ENCODE measurements at places on chromosomes 7 and 10.

GRCh38 chr7:51024867-51025266, 242.2 kb upstream of the GRB10 start:
- DNase-seq, result no peak

DNA sequence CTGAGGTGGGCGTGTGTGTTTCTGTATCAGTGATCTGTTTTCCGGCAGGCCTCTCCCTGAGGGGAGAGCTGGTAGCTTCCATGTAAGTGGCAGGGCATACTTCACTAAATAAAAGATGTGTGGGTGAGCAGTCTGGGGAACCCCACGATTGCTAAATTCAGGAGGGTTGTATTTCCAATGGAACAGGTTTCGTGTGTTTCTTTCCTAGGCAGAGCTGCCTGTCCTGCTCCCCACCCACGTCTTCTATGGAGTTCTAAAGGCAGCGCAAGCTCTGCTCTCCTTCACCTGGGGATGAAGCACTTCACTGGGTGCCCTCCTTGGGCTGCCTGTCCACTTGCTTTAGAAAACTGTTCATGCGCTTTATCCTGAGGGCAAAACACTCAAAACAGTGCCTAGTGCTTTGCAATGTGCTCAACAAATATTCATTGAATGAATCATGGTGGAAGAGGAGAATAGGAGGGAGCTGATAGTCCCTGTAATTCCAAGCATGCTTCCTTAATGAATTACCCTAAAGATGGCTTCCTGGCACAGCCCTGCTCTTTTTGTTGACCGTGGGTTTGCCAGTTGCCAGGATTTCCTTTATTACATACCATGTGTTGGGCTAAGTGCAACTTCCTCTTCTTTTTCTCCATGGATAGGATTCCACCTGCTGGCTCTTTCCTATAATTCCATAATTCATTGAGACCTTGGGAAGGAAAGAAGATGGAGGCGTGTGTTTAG, 50.6 kb upstream of the SRPK2 start:
- DNase-seq, result peak; percentile 35

GRCh38 chr10:121183707-121184106, 332.5 kb downstream of the WDR11 start:
- DNase-seq, result no peak

- DNase-seq, result no peak
Measured at GRCh38 chr7:151272877-151273276, 24.4 kb upstream of the SMARCD3 start.

DNA sequence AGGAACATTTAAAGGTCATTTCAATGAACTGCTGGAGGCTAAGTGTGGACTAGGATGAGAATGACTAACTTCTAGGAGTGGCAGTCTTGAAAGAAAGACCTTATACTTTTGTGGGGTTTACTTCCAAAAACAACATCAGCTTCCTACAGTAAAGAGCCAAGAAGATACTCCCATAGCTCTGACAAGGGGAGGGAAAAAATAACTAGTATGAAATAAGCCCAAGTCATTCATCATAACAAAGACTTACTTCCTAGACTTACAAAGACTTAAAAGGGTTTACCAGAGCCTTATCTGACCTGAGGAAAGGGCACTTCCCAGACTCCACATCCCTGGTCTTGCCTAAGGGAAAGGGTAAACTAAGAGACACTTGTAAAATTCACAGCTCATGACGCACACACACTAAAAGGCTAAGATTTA, 31.7 kb downstream of the ARHGAP12 start:
- no peak for DNase-seq

- no peak for DNase-seq
Measured at GRCh38 chr7:88020953-88021665, 87.1 kb downstream of the ADAM22 start.

DNA sequence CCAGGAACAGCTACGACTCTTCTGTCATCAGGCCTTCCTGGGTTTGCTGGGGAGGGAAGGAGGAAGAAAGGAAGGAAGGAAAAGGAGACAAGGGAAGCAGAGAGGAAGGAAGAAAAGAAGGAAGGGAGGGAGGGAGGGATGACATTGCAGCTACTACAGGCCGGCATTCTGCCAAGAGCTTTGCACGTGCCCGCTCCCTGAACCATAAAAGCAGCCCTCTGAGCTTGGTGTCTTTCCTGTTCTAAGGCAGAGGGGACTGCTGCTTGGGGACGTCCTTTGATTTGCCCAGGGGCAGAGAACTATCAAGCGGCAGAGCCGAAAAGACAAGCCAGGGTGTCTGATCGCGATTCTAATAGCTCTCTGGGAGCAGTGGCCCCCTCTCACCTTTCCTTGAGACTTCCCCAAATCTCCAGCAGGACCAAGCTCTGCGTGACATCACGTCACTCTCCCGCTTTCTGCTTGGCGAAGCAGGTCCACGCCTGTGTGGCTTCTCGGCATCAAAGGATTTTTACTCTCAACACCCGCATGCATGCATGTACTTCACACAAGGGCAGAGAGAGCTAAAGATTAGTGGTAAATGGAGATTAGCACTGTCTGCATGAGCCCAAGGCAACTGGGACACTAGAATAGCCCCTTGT, 167.8 kb upstream of the AUTS2 start:
- no peak for DNase-seq

DNA sequence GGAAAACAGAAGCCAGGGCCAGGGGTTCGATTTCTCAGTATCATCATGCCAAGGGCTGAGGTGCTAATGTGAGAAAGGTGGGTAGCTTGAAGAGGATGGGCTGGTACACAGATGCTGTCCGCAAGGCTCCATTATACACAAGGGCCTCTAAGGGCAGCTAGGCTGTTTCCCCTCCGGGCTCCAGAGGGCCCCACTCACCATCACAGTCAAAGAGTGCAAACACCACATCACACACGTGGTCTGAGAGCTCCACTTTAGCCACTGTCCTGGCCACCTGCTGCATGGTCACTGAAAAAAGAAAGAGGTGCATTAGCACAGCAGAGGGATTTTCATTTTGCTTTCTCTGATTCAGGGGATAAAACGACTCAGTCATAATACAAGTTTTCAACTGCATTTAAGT, 20.9 kb upstream of the DNAJB12 start:
- no peak for DNase-seq

DNA sequence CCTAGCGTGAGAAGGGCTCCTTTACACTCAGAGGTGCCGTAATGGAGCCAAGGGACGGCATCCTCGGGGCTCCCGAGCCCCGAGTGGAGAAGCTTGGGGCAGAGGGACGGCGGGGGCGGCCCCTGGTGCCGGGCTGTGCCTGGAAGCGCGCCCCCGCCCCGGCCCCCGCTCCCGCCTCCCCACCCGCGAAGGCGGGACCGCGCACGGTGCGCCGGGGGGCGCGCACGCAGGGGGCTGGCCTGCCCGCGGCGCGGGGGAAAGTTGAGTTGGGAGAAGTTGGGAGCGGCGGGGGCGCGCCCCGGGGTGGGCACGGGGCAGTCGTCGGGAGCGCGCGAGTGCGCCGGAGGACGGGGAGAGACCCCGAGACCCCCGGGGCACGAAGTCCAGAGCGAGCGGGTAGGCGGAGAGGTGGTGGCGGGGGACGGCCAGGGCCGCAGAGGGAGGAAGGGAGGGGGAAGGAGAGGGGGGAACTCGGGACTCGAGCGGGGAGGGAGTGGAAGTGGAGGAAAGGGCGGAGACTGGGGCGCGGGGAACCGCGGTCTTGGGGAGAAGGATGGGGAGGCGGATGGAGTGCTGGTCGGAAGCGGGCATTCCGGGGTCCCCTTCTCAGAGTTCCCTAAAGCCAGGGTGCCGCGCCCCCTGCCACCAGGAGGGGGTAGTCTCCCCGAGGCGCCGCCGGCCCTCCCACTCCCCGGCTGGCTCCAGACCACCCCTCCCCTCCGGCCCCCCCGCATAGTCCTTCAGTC, at the start of gene SLC4A2:
Gene SLC4A2 (plus strand): TSS at position 223 of the 746 bp plus-strand sequence. CDS start 2,399 bp downstream, outside the sequence.
- DNase-seq, result peak; percentile 67

DNA sequence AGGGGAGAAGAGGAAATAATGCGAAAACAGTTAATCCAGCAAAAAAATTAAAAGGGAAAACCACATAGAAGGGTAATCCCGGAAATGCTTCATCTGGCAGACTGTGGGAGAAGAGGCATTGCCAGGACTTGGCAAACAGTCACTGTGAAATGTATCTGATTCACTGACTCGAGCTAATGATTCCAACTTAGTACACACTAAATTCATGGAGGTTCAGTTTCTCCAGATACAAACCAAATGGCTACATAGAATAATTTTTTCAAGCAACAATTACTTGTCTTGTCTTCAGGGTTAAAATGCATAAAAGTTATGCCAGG, 36.4 kb downstream of the GDI2 start:
- DNase-seq, result no peak

DNA sequence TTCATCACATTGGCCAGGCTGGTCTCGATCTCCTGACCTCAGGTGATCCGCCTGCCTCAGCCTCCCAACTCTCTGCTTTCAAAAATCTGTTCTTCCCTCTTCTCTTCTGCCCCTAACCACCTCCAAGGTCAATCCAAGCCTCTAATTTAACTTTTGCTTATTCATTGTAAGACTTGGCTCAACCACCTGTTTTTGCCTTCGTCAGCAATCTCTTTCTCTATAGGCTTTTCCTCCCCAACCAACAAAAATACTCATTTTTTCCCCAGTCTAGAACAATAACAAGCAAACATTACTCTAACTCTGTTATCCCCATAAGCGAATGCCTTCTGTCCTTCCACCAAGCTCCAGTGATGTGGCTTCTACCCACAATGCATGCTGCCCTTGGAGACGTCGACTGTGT, 89.8 kb upstream of the NMT2 start:
- DNase-seq, result no peak

- DNase-seq, result peak; percentile 90
Measured at GRCh38 chr7:47945261-47946015, 2.8 kb downstream of the PKD1L1 start.

All from Kasumi-1 (cell line).